Endothelial cell (in vitro differentiated cells): ENCODE measurements at places on chromosomes 6 and 20.

- DNase-seq: no peak
- no peak overlapping the region for H3K4me3 ChIP-seq
- no peak overlapping the region for H3K27ac ChIP-seq
- H3K27me3 ChIP-seq: peaks cover 1% of the 10 kb centered on the region
- no peaks in the 10 kb centered on the region for H3K36me3 ChIP-seq
- H3K4me1 ChIP-seq: peaks cover 9% of the 10 kb centered on the region
These were observed 73.0 kb upstream of the OPRM1 start for GRCh38 chr6:153966001-153966400.

GRCh38 chr6:131914967-131915751 lies 36.0 kb downstream of the CCN2 start:
- no peak overlapping the region for H3K4me3 ChIP-seq
- H3K4me1 ChIP-seq: peaks cover 5% of the 10 kb centered on the region
- no peaks in the 10 kb centered on the region for H3K36me3 ChIP-seq
- no peak overlapping the region for H3K27ac ChIP-seq

DNA sequence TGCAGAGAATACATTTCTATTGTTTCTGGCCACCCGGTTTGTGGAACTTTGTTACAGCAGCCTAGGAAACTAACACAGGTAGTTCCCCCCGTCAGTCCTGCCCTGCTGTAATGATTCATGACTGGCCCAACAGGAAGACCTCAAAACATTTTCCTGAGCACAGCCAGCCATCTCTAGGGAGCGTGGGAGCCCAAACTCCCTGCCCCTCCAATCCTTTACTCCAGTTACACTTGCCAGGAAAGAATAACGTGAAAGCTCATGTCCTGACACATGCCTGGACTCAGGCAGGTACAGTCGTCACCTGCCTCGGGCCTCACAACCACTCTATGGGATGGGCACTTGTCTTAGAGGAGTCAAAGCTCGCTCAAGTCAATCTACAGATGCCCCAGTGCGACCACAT lies 8.4 kb downstream of the TXNDC5 start:
- H3K4me3 ChIP-seq: no peak overlapping the region
- peaks cover 35% of the 10 kb centered on the region for H3K36me3 ChIP-seq
- no peak for DNase-seq

- no peak overlapping the region for H3K4me3 ChIP-seq
- no peak overlapping the region for H3K27ac ChIP-seq
These were observed 30.6 kb upstream of the EXOC2 start for GRCh38 chr6:723540-723939.

DNA sequence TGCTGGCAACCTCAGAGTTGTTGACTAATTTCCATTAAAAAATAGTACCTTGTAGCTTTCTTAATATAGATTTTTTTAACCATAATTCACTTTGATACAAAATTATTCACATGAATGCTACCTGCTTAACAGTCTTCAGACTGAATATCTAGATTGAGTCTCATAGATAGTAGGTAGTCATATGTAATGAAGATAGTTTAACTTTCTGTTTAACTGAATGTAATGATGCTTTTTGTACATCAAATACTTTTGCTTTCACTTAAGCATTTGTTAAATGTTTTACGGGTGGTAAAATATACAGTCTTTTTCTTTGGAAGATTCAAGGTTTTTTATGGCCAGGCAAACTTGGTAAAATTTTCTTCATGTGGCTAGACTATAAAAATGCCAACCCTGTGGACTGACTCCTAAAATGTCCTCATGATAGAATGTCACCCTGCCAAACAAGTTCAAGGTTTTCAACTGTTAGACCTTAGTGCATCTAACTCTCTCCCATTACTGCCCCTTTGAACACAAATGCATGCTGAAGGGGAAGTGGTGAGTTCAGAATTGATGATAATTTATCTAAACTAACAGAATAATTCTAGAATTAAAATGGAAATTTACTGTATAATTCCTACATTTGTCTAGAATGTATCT lies 16.4 kb downstream of the TBPL1 start:
- H3K4me1 ChIP-seq: peaks cover 3% of the 10 kb centered on the region
- no peak overlapping the region for H3K4me3 ChIP-seq
- H3K36me3 ChIP-seq: no peaks in the 10 kb centered on the region
- no peaks in the 10 kb centered on the region for H3K27me3 ChIP-seq
- no peak overlapping the region for H3K27ac ChIP-seq
- DNase-seq: no peak

- peaks cover 73% of the 10 kb centered on the region for H3K4me1 ChIP-seq
- no peak for DNase-seq
- H3K27me3 ChIP-seq: peaks cover 7% of the 10 kb centered on the region
- H3K27ac ChIP-seq: peak overlapping the region; percentile 25
- H3K36me3 ChIP-seq: peaks cover 26% of the 10 kb centered on the region
- H3K4me3 ChIP-seq: no peak overlapping the region
These were observed 6.3 kb upstream of the RAMACL start for GRCh38 chr6:166592821-166593220.

GRCh38 chr20:49290608-49291191 lies 12.8 kb upstream of the ZNFX1 start:
- H3K27me3 ChIP-seq: peaks cover 6% of the 10 kb centered on the region
- DNase-seq: no peak
- peak overlapping the region; percentile 8 for H3K4me3 ChIP-seq
- H3K27ac ChIP-seq: no peak overlapping the region

GRCh38 chr6:24431045-24431451 lies 28.3 kb downstream of the MRS2 start:
- H3K27me3 ChIP-seq: no peaks in the 10 kb centered on the region
- DNase-seq: peak; percentile 50
- H3K36me3 ChIP-seq: no peaks in the 10 kb centered on the region
- H3K4me1 ChIP-seq: peaks cover 12% of the 10 kb centered on the region
- no peak overlapping the region for H3K27ac ChIP-seq

GRCh38 chr6:27667016-27667656 lies 194.2 kb upstream of the ZNF184 start:
- H3K4me1 ChIP-seq: peaks cover 16% of the 10 kb centered on the region
- DNase-seq: no peak
- no peak overlapping the region for H3K27ac ChIP-seq
- H3K4me3 ChIP-seq: peak overlapping the region; percentile 90
- H3K27me3 ChIP-seq: peaks cover 19% of the 10 kb centered on the region

- H3K27me3 ChIP-seq: no peaks in the 10 kb centered on the region
- DNase-seq: no peak
- peaks cover 18% of the 10 kb centered on the region for H3K4me1 ChIP-seq
- H3K27ac ChIP-seq: no peak overlapping the region
- no peak overlapping the region for H3K4me3 ChIP-seq
These were observed 193.8 kb upstream of the SNX9 start for GRCh38 chr6:157629220-157629619.

- no peak overlapping the region for H3K27ac ChIP-seq
- no peak for DNase-seq
- no peak overlapping the region for H3K4me3 ChIP-seq
- peaks cover 2% of the 10 kb centered on the region for H3K4me1 ChIP-seq
- no peaks in the 10 kb centered on the region for H3K36me3 ChIP-seq
These were observed 626.3 kb downstream of the TENT5A start for GRCh38 chr6:81126150-81126549.

DNA sequence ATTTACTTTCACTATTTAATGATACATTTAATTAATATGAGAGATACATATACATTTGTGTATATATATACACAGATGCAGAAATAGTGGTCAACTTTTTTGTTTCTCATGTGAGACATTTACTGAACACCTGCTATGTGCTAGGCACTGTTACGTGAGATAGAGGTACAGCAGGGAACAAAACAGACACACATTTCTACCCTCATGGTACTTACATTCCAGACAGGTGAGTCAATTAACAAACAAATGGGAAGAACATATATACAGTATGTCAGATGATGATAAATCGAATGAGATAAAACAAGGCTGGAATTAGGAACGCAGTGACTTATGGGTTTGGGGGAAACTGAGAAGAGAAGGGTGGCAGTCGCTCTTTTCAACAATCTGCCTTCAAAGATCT lies 5.1 kb downstream of the TFB1M start:
- H3K36me3 ChIP-seq: peaks cover 18% of the 10 kb centered on the region
- no peak for DNase-seq
- peaks cover 3% of the 10 kb centered on the region for H3K4me1 ChIP-seq

GRCh38 chr20:58646703-58647102 lies 4.4 kb upstream of the STX16 start:
- H3K27me3 ChIP-seq: peaks cover 10% of the 10 kb centered on the region
- no peaks in the 10 kb centered on the region for H3K36me3 ChIP-seq
- H3K4me1 ChIP-seq: peaks cover 2% of the 10 kb centered on the region
- DNase-seq: no peak
- H3K27ac ChIP-seq: no peak overlapping the region
- no peak overlapping the region for H3K4me3 ChIP-seq

- H3K4me3 ChIP-seq: no peak overlapping the region
- no peak overlapping the region for H3K27ac ChIP-seq
- no peak for DNase-seq
- peaks cover 4% of the 10 kb centered on the region for H3K27me3 ChIP-seq
- peaks cover 12% of the 10 kb centered on the region for H3K4me1 ChIP-seq
These were observed 126.9 kb upstream of the BMP5 start for GRCh38 chr6:56002336-56002735.

DNA sequence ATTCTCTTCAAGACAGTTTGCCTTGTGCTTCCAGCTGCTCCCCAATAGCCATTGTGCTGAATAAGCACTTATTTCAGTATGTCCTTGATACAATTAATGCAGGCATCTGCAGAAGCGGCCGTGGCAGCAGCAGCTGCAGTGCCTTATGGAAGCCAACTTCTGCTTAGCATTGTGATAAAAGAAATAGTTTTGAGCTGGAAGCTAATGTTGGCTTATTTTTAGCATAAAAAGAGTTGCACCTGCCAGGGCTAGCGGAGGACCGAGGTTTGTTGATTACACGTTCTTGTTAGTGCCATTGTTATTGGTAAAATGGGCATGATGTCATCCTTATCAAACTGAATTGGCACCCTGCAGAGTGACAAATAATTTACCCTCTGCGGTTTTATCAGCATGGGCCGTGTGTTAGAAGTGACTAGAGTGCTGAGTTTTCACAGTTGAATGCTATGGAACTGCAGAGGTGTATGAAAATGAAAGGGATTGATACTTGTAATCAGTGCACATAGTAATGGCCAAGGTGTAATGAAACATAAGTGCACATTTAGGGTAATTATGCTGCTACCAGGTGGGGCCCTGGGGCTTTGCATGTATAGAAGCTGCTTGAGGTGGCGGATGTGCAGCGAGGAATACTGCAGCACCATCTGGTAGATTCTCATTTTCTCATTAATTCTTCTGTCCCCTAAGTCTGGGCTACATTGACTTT lies 334.3 kb downstream of the CDKAL1 start:
- H3K27me3 ChIP-seq: no peaks in the 10 kb centered on the region
- H3K4me1 ChIP-seq: peaks cover 7% of the 10 kb centered on the region
- no peaks in the 10 kb centered on the region for H3K36me3 ChIP-seq
- DNase-seq: no peak
- H3K27ac ChIP-seq: no peak overlapping the region

DNA sequence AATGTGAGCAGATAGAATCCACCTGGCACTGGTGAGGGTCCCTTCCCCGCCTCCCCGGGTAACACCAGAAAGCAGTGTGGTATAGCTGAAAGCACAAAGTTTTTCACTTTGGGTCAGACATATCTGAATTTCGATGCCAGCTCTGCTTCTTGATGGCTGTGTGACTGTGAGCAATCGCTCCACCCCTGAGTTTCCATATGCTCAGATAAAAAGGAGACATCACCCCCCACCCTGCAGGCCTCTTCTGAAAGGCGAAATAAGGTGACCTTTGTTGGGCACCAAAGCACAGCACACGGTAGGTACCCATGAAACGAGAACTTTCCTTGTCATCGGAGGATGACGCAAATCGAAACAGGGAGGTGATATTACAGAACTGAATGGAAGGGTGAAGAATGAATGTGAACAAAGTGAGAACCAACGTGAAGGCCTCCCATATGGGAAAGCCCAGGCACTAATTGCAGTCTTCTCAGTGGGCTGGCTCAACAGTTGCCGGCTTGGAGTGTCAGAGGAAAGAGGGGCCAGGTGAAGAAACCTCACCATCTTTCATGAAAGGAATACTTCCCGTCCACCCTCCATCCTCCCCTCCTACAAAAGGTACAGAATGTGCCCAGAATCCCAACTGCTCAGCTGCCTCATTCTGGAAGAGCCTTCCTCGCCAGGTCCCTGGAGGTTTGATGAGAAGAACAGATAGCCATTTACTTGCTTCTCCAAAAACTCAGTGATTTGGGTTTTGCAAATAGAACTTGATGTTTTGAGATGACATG lies 61.8 kb downstream of the NFATC2 start:
- no peak for DNase-seq
- peaks cover 23% of the 10 kb centered on the region for H3K4me1 ChIP-seq
- no peak overlapping the region for H3K27ac ChIP-seq
- H3K36me3 ChIP-seq: peaks cover 9% of the 10 kb centered on the region
- H3K4me3 ChIP-seq: no peak overlapping the region

DNA sequence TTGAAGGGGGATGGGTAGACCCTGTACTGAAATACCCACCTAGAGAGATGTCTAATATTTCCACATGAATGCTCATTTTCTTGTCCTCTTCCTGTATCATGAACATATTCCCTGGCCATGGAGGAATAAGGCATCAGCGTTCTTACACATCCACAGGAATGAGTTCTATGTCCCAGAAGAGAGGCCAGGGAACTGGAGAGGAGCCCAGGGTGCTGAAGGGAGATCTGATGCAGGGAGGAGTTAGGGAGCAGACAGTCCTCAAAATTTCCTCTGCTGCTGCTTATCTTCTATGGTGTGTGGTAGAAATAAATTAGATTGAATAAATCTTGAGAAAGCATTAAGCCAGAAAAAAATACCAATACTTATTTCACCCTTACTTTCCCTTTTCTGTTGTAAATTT lies 295.0 kb downstream of the KCNQ5 start:
- no peaks in the 10 kb centered on the region for H3K36me3 ChIP-seq
- peaks cover 4% of the 10 kb centered on the region for H3K4me1 ChIP-seq
- no peak overlapping the region for H3K4me3 ChIP-seq
- DNase-seq: no peak

DNA sequence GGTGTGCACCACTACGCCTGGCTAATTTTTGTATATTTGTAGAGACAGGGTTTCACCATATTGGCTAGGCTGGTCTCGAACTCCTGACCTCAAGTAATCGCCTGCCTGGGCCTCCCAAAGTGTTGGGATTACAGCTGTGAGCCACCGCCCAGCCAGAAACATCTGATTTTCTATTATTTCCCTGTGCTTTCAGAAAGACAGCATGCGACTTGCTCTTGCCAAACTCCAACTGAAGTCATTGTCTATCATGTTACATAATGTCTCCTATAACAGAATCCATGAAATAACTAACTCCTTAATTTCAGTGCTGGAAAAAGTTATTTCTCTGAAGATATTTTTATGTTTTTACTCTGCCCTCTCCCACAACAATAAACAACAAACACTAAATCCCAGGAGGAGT lies 8.5 kb downstream of the RMND1 start:
- no peak overlapping the region for H3K4me3 ChIP-seq
- H3K27me3 ChIP-seq: peaks cover 5% of the 10 kb centered on the region
- H3K4me1 ChIP-seq: no peaks in the 10 kb centered on the region
- DNase-seq: no peak
- no peaks in the 10 kb centered on the region for H3K36me3 ChIP-seq
